ENCODE measurements at places on chromosomes 3 and 15.

DNA sequence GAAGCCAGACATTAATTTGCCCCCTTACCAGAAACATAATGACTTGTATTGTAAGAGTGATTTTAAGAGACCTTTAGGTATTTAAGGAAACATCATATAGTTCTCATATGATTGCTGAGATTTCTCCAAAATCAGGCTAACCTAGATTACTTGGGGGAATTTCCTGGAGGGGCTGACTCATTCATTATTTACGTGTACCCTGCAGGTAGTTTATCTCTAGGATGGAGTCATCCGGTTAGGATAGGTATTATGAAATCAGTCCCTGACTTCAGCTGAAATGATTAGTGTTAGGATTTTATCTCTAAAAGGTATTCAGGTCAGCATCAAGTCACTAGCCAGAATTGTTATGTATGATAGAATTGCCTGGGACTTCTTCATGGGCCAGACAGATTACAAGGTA, 97.5 kb downstream of the TCF12 start:
- DNase-seq: no peak

DNA sequence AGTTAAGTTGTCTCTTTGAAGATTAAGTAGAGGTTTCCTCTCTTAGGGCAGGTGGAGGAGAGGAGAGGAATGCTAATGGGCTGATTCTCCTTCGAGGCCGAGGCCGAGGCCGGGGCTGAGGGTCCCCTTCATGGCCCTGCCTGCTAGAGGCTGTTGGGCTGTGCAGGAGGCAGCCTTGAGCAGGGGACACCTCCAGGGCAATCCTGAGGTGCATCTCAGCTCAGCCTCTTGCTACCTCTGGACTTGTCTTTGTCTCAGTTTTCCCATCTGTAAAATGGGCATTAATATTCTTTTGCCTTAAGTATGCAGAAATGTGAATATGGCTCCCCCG, 97.7 kb upstream of the PRR20G start:
- DNase-seq: no peak

- no peak for DNase-seq
Measured at GRCh38 chr3:142459929-142460328, 12.1 kb upstream of the XRN1 start.

GRCh38 chr3:12947504-12948369, 106.4 kb upstream of the RPL32 start:
- peak; percentile 79 for DNase-seq

DNA sequence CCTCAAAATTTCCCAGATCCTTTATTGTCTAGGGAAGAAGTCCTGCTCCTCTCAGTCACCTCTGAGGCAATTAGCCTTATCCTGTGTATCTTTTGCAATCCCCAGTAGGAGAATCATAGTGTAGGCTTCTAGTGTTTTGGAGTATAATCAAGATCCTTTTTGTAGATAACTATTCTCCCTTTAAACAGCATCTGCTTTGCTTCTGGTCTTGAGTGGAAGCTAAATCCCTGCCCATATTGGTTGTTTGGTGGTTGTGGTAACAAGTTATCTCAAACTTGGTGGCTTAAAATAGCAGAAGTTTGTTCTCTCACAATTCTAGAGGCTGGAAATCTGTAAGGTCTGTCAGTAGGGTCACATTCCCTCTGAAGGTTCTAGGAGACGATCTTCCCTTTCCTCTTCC, 217.5 kb upstream of the RASGRP1 start:
- no peak for DNase-seq

GRCh38 chr3:169662843-169663160, 710 bp downstream of the MECOM start:
- no peak for DNase-seq

- peak; percentile 7 for DNase-seq
Measured at GRCh38 chr15:29749365-29750086, 72.7 kb downstream of the TJP1 start.

- DNase-seq: no peak
Measured at GRCh38 chr15:25478313-25478712, 39.5 kb upstream of the UBE3A start.

DNA sequence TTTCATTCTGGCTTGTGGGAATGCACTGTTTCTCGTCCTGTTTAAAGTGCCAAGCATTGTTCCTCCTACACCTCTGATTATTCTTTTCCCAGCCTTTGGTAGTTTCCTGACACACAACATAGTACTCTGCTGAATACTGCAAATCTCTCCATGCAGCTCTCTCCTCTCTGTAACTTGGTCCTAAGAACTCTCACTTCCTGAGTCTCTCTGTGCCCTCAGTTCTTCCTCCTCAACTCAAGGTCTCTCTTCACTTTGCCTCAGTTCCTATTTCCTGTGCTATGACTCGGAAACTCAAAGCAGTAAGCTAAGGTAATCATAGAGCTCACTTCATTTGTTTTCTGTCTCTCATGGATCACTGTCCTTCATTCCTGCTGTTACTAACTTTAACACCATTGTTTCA, 113.4 kb downstream of the ZNF280D start:
- DNase-seq: no peak

DNA sequence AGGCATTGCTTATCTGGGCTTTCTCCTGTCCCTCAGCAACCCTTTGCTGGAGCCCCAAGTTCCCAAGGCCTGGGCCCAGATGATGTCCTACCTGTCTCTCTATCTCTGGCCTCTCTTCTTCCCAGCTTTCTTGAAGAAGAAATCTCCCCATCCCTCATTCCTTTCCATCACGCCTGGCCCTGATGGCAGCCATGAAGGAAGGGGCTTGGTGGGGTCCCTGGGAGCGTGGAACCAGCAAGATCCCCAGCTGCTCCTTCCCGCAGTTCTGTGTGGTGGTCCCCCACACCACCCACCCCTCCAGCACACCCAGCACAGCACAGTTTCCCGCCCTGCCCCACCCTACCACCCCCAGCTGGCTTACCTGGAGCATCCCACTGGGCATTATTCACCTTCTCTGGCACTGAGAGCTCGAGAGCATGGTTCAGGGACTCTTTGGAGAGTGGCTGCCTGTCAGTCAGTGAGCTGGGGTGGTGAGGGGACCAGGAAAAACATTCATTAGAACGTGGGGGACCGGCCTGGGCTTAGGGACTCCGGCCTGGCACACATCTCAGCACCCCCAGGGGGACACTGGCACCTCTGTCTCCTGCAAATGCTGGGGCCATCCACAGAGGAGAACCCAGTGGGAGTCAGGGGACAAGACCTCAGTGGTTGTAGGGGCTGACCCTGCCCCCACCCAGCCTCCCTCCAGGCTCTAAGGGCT, 26.6 kb downstream of the ACSBG1 start:
- no peak for DNase-seq

- DNase-seq: no peak
Measured at GRCh38 chr3:33957176-33957575, 158.7 kb downstream of the PDCD6IP start.

GRCh38 chr3:111965484-111965883, 13.3 kb upstream of the ABHD10 start:
- no peak for DNase-seq

DNA sequence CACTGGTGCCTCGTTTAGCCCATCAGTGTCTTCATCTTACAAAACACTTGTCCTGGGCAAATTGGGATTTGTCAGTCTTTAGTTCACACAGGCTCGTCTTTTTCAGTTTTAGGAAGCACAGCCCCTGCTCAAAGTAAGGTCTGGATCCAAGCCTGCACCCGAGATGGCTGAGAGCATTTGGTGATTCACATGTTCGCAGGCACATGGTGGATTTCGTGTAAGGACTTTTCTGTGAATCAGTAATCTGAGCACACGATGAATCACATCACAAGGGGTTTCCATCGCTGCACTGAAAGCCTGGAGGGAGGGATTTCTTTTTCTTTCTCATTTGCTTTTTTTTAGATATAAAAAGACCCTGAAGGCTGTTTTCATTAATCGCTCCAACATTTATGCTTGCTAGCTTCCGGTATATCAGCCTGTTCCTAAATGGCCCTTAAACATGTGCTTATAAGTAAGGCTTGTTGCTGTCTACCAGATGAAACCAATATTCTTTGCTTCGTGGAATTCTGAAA, 435.6 kb upstream of the ATP10A start:
- peak; percentile 31 for DNase-seq

DNA sequence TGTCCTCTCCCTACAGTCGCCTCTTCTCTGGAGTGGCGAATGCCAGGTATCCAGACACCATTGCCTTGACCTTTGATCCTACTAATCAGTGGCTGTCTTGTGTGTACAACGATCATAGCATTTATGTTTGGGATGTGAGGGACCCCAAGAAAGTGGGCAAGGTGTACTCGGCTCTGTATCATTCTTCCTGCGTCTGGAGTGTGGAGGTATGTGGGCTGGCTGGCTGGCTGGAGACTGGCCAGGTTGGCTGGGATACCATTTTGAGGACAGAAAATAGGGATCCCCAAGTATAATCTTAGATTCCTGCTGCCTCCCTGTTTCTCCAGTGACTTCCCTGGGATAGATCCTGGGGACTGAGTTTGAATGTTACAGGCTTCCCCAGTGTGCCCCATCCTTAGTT, 13.4 kb upstream of the JMJD7 start:
- no peak for DNase-seq

GRCh38 chr15:34993412-34993811, 5.3 kb upstream of the ZNF770 start:
- DNase-seq: no peak

DNA sequence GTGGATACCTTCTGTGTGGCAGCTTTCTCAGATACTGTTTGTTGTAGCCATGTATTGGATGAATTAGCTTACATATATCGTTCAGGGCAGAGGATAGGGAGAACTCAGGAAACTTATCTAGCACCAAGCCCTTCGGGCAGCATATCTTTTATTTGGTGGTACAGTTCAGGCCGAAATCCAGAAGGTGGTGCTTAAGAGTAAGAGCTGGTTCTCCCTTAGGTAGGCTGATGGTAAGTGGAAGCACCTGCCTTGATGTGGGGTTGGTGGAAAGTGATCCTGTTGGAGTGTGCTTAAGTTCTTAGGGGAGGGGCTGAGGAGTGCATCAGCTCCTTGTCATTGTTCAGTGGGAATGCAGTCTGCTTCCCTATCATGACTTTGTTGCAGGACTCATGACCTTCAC, 187.5 kb downstream of the DOCK3 start:
- no peak for DNase-seq

DNA sequence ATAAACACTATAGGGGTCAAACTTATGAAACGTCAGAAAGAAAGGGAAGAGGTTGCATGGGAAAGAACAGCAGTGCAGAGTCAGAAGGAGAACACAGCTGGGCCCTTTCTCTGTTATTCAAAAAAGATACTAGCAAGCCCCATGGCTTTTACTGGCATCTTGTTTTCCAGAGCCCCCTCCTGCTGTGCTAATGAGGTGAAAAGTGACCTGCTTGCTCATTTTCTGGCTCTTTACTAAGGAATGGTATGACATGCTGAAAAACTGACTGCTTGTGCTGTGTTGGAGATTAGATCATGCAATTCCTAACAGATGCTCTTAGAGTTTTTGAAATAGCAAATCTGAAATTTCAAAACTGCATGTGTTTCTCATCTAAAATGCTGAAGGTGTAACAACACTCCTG, 541.6 kb upstream of the ALCAM start:
- peak; percentile 8 for DNase-seq

- peak; percentile 99 for DNase-seq
Measured at GRCh38 chr3:50264383-50264963, 4.5 kb upstream of the SEMA3B start.

- peak; percentile 55 for DNase-seq
Measured at GRCh38 chr3:167882057-167882667, 146.6 kb downstream of the SERPINI1 start.

GRCh38 chr3:39327053-39327745, 2.3 kb upstream of the CCR8 start:
- DNase-seq: no peak

DNA sequence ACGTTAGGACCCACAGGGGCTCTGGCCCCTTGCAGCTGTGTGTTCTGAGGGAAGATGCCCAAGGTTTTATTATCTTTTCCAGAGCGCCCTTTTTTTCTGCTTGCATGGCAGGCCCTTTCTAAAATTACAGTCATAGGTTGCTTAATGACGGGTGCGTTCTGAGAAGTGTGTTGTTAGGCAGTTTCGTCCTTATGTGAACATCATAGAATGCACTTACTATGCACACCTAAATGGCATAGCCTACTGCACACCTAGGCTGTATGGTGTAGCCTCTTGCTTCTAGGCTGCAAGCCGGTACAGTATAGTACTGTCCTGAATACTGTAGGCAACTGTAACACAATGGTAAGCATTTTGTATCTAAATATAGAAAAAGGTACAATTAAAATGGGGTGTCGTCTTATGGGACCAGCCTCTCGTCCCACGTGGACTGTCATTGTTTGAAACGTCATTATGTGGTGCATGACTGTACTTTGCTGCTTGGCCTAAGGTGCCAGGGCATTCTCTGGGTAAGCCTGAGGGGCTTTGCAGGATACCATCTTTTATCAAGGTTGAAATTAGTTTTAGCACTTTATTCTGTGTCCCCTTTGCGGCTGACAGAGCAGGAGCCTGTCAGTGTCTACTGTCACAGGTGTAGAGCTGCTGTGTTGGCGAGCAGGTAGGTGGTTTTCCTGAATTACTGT, 10.9 kb downstream of the KLF13 start:
- no peak for DNase-seq

GRCh38 chr3:114323546-114324254, 29.9 kb downstream of the TIGIT start:
- DNase-seq: no peak

DNA sequence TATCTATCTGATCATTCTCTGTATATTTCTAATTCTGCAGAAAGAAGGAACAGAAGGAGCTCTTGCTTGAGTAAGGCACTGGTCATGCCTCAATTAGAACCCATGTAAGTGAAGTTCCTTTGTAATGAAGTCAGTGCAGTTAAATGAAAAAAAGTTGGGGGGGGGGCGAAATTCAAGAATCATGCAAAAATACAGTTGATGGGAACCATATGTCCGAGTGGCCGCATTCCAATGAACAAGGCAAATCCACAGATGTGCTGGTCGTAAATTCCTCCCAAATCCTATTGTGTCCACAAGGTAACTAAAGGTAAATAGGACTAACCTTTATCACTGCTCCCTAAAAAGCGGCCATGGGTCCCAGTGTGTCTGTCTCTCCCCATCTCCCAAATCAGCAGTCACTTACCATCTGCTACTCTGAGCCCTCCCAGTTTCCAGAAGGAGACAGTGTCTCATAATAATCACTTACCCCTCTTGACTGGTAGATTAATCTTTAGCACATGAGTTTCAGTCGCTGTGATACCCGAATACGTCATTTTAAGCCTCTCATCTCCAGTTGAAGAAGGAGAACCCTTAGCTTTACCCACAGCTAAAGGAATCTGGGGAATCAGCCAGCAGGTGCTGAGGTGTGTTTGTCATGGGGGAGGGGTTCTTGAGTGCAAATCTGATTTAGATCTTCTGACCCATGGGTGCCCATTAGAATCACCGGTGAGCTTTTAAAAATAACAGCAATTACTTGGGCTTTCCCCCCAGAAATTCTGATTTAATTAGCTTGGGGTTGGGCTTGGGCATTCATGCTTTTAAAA, 56.3 kb upstream of the EPHB3 start:
- DNase-seq: no peak

- no peak for DNase-seq
Measured at GRCh38 chr15:35627696-35628095, 81.7 kb upstream of the DPH6 start.

- no peak for DNase-seq
Measured at GRCh38 chr3:81689617-81690016, 71.8 kb downstream of the GBE1 start.
